ENCODE measurements at places on chromosomes 3 and 15.

- DNase-seq, result no peak
Measured at GRCh38 chr3:66140106-66140505, 80.7 kb upstream of the SLC25A26 start.

GRCh38 chr15:79643393-79643792, 211.3 kb downstream of the MINAR1 start:
- no peak for DNase-seq

DNA sequence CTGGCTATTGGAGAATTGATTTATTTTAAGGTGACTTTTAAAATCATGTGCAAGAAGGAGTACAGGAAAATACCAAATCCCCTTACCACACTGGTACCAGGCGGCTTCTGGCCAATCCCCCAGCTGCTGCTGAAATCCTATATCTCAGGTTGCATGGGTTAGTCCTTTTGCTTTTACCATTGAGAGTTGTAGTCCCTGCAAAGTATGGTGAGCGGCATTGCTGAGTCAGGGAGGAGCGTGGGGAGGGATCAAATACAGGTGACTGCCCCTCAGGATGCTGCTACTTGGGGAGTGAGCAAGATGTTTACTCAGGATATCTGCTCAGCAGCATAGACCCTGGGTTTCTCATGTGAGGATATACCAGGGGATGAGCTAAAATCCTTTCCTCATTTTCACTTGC, 131.9 kb upstream of the STAC start:
- no peak for DNase-seq

DNA sequence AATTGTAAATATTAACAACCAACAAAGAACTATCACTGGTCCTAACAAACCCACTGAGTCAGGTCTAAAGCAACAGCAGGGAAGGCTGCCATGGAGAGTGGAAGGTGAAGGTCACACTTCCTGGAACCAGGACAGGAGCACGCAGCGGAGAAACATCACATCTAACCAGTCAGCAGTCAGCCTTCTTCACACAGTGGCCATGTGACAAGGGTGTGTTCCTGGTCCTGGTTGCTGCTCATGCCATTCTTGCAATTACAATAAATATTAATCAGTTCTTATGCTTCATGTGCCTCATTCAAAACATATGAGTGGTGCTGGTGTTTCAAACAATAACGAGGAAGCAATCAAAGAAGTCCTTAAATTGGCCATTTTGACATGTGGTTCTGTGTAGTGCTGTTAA, 162.8 kb downstream of the ARRDC4 start:
- DNase-seq, result no peak
